ENCODE measurements at places on chromosomes 6 and 20.

GRCh38 chr20:14882846-14883245 lies 545.4 kb upstream of the FLRT3 start:
- DNase-seq = peak; percentile 59

DNA sequence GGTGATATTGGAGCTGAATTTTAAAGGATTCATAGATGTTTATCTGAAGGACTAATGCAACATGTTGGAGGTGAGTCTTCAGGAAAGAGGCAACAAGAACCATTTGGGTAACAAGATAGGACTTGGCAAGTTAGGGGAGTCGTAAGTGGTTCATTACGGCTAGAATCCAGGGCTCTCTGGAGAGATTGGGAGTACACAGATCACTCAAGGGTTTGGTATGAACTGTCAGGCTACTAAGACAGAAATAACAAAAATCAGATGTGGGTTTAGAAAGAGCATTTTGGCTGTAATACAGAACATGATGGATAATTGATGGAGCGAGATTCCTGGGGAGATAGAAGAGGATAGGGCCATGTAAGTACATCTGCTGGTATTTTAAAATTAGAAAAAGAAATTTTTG lies 86.3 kb upstream of the ESR1 start:
- no peak for DNase-seq

GRCh38 chr6:41294214-41294872 lies 7.9 kb upstream of the TREM1 start:
- no peak for DNase-seq

DNA sequence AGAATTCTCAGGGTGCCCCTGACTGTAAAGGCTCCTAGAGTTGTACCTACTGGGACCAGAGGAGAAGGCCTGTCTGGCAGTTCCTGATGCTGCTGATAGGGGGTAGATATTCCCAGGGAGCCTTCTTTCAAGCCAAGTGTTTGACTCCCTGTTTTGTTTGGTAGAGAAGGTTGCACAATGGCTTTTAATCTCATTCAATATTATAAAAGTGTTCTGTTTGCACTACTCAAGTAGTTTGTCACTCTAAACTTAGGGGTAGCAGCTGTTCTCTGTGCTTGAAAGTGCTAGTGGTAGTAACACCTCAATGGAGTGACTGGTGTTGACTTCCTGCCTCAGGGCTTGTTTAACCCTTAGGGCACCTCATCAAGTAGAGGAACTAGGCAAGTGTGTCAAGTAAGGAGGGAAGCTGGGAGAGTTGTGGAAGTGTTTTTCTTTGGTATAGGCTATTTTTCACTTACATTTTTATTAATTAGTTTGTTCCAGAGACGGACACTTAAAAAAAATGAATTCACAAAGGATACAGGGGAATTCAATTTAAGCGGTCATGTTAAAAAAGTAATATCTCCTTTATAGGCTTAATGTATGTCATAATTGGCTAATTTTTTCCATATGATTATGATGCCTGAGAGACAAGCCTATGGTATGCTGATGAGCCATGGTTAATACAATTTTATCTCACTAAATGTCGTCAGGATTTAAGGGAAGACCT lies 38.1 kb downstream of the BICRAL start:
- DNase-seq = no peak

DNA sequence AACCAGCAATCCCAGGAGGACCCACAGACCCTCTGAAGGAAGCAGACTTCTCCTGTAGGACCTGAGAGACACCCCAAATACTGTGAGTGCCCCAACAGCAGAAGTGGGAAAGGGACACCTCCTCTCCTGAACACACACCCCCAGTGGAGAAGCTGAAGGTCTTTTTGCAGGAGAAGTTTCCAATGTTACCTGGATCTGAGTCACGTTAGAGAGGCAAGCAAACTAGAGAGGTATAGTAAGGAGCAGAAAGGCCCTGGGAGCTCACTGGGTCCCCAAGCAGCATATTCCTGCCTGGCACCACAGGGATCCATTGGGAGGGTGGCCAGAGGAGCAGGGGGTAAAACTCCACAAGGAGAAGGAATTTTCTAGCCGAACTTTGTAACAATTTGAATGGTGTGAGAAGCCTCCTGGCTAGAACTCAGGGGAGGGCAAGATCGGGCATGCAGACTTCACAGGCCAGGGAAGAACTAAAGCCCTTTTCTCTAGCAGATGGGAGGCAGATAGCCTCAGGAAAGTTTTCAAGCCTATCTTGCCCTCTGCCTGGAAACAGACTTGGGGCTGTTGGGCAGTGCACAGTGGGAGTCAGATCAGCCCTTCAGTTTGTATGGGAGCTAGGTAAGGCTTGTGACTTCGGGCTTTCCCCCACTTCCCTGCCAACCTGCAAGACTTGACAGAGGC lies 68.2 kb upstream of the SSTR4 start:
- no peak for DNase-seq

DNA sequence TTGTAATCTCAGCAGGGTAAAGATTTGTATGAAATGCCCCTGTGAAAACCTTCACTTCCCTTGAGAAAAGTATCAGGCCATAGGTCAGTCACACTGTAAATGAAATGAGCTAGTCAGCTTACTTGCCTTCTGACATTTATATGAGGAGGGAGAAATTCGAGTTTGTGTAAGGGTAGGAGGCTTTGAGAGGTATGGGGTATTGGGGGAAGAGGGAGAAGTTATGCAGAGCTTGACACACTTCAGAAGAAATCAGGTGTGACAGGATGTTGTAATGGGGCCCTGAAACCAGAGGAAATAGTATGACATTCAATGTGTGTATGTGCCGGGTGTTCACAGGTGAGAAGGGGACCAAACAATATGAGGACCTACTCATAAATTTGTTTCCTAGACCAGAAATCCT lies 64.2 kb upstream of the CCN6 start:
- no peak for DNase-seq

All from epithelial cell of prostate (primary cell).